Left ventricle myocardium inferior (tissue), 1 donor: ENCODE measurements at places on chromosomes 7 and 10. TPM values are rescaled to one million over a fixed set of nuclear protein-coding genes. Genes with fewer than 3 reads are reported as not detected.

The REEP3 gene
- 18.2 TPM for total RNA-seq

GRCh38 chr10:112580267-112580666, 133.3 kb downstream of the VTI1A start:
- no peak overlapping the region for H3K27ac ChIP-seq
- H3K4me3 ChIP-seq, result no peak overlapping the region
- H3K4me1 ChIP-seq, result no peaks in the 10 kb centered on the region

The RASA4B gene
- total RNA-seq, result 5.7 TPM

- no peaks in the 10 kb centered on the region for H3K27me3 ChIP-seq
- no peak overlapping the region for H3K4me3 ChIP-seq
- no peaks in the 10 kb centered on the region for H3K36me3 ChIP-seq
- H3K27ac ChIP-seq, result no peak overlapping the region
- H3K4me1 ChIP-seq, result peaks cover 28% of the 10 kb centered on the region
These were observed 14.9 kb upstream of the IFIT1B start for GRCh38 chr10:89362929-89363328.

GRCh38 chr7:135253851-135254771, 20.5 kb downstream of the STRA8 start:
- H3K4me3 ChIP-seq, result no peak overlapping the region
- no peaks in the 10 kb centered on the region for H3K27me3 ChIP-seq
- H3K27ac ChIP-seq, result peak overlapping the region; percentile 73
- H3K36me3 ChIP-seq, result no peaks in the 10 kb centered on the region
- peaks cover 24% of the 10 kb centered on the region for H3K4me1 ChIP-seq

GRCh38 chr7:134101716-134102115, 25.4 kb upstream of the LRGUK start:
- no peak overlapping the region for H3K27ac ChIP-seq
- no peaks in the 10 kb centered on the region for H3K27me3 ChIP-seq
- H3K4me3 ChIP-seq, result no peak overlapping the region
- H3K36me3 ChIP-seq, result no peaks in the 10 kb centered on the region
- no peak for DNase-seq

GRCh38 chr7:36038063-36038721, 114.9 kb upstream of the EEPD1 start:
- H3K4me1 ChIP-seq, result peaks cover 65% of the 10 kb centered on the region
- H3K4me3 ChIP-seq, result no peak overlapping the region
- no peaks in the 10 kb centered on the region for H3K27me3 ChIP-seq
- H3K36me3 ChIP-seq, result no peaks in the 10 kb centered on the region

The CYP3A4 gene
- not detected for total RNA-seq

DNA sequence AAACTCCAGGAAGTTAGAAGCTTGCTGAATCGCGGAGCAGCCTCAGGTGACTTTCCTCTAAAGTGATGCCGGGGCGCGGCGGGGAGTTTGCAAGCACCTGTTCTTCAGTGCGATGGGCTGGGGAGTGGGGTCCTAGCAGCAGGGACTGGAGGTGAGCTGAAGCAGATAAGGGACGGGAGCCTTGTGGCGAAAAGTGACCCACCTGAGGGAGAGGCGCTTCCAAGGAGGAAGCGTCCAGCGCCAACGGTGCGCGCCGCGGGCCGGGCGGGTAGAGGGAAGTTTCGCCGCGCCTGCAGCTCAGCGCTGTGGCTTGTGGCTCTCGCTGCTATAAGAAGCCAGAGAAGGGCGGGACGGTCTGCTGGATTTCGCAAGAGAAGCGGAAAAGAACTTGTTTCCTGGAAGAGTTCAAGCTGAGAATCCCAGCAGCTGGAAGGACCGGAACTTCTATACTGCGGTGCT, at the start of gene STEAP4:
Gene STEAP4, minus strand, starts transcription at position 305 of the 459 bp plus-strand sequence. CDS start 22,625 bp downstream, outside the sequence.
- peaks cover 60% of the 10 kb centered on the region for H3K4me1 ChIP-seq
- H3K27ac ChIP-seq, result peak within 1 kb of the TSS; percentile 83

DNA sequence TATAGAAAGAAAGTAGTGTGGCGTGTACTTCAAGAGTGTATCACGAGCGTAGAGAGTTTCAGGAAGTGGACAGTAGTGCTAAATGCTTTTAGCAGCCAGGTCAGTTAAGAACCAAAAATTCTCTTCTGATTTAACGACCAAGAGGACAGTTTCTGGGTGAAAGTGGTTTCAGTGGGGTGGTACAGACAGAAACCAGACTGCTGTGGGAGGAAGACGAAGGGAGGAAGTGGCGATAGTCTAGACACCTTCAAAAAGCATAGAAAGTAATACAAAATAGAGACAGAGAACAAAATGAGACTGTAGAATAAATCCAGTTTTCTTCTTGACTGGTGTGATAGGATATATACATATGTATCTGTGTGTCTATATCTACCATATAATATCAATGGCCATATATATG, 93.5 kb downstream of the MBL2 start:
- no peak overlapping the region for H3K4me3 ChIP-seq
- no peaks in the 10 kb centered on the region for H3K36me3 ChIP-seq
- H3K27me3 ChIP-seq, result no peaks in the 10 kb centered on the region
- no peaks in the 10 kb centered on the region for H3K4me1 ChIP-seq

- no peak for DNase-seq
- H3K36me3 ChIP-seq, result no peaks in the 10 kb centered on the region
- peak overlapping the region; percentile 80 for H3K27ac ChIP-seq
- peaks cover 94% of the 10 kb centered on the region for H3K4me1 ChIP-seq
These were observed 47.6 kb downstream of the UNC5B start for GRCh38 chr10:71259815-71260501.

The NODAL gene
- total RNA-seq, result 0.16 TPM

- H3K27me3 ChIP-seq, result no peaks in the 10 kb centered on the region
- no peak for DNase-seq
These were observed 37.7 kb upstream of the SLC26A4 start for GRCh38 chr7:107622894-107623293.

DNA sequence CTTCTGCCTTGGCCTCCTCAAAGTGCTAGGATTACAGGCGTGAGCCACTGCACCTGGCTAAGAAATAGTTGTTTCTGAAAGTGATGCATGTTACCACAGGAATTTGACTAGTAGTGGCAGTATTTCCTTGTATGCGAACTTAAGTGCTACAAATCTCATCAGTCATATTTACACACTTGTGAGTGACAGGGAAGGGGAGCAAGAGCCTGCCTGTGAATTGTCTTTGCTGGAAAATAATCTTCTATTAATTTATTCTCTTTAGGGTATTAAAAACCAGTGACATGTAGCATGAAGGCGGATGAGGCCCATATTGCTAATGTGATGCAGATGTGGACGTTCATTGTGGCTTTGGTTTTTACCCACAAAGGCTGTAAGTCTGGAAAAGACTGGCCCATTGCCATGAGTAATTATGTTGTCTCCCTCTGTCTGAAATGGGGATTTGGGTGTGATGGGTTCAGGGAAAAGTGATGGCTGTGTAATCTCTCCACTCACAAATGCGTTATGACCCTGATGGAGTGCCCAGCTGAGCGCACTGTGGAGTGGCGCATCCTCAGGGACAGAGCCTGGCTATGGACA, 97.6 kb downstream of the CCNY start:
- H3K4me3 ChIP-seq, result no peak overlapping the region
- H3K27me3 ChIP-seq, result no peaks in the 10 kb centered on the region
- no peaks in the 10 kb centered on the region for H3K36me3 ChIP-seq
- no peak for DNase-seq
- H3K4me1 ChIP-seq, result peaks cover 53% of the 10 kb centered on the region

GRCh38 chr10:17669185-17669872, 25.4 kb downstream of the STAM start:
- no peak for DNase-seq
- no peak overlapping the region for H3K27ac ChIP-seq
- H3K4me3 ChIP-seq, result no peak overlapping the region
- H3K4me1 ChIP-seq, result peaks cover 69% of the 10 kb centered on the region
- no peaks in the 10 kb centered on the region for H3K27me3 ChIP-seq
- no peaks in the 10 kb centered on the region for H3K36me3 ChIP-seq

The LBX1 gene
- not detected for total RNA-seq

GRCh38 chr10:75345738-75346137, 55.8 kb downstream of the ZNF503 start:
- no peaks in the 10 kb centered on the region for H3K4me1 ChIP-seq
- peaks cover 22% of the 10 kb centered on the region for H3K27me3 ChIP-seq
- H3K27ac ChIP-seq, result no peak overlapping the region
- H3K4me3 ChIP-seq, result no peak overlapping the region

DNA sequence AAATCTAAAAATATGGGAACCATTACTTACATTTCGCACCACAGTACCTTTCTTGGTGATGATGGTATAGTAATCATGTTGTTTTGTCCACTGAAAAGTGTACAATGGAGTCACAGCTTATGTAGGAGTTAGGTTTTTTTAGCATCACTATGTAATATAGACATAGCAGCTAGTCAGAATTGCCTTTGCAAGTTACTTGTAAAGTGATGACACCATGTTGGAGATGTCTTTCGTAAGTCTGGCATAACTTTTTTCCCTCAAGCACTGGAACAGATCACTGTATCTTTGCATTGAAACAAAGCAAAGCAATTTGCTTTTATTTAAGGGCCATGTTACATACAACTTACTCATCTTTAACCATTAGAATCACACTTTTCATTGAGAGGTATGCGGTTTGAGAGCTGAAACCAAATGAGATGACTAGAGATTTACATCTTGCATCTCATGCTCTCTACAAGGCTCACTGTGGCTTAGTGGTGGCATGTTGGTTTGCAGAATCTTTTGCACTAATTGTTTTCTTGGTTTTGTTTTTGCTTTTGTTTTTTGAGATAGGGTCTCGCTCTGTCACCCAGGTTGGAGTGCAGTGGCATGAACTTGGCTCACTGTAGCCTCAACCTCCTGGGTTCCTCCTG, 18.3 kb downstream of the UBN2 start:
- peaks cover 66% of the 10 kb centered on the region for H3K36me3 ChIP-seq
- DNase-seq, result no peak
- H3K27ac ChIP-seq, result no peak overlapping the region
- no peak overlapping the region for H3K4me3 ChIP-seq
- H3K27me3 ChIP-seq, result no peaks in the 10 kb centered on the region

DNA sequence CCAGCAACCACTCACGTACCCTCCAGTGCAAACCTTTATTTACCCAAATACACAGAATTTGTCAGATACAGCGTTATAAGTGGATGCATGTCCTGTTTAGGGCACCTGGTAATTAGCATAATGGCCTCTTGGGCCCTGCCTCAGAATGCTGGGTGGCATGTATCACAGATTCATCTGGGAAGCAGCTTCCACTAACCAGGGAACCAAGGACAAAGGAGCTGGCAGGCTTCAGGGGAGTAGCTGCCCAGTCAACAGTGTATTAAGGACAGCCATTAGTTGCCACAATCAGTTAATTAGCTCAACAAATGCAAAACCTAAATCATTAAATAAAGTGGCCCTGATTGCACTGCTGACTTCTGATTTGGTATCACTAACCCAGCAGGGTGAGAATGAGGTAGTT, 105.7 kb downstream of the RAPGEF5 start:
- no peaks in the 10 kb centered on the region for H3K27me3 ChIP-seq
- no peak for DNase-seq
- H3K27ac ChIP-seq, result no peak overlapping the region
- no peaks in the 10 kb centered on the region for H3K36me3 ChIP-seq
- no peak overlapping the region for H3K4me3 ChIP-seq
- H3K4me1 ChIP-seq, result peaks cover 30% of the 10 kb centered on the region

- H3K27ac ChIP-seq, result no peak overlapping the region
- H3K4me1 ChIP-seq, result no peaks in the 10 kb centered on the region
- no peak overlapping the region for H3K4me3 ChIP-seq
- no peak for DNase-seq
- peaks cover 2% of the 10 kb centered on the region for H3K27me3 ChIP-seq
These were observed 4.4 kb downstream of the ZP3 start for GRCh38 chr7:76428868-76429805.

The EXOC6 gene
- total RNA-seq, result 17.2 TPM

The TRPV5 gene
- total RNA-seq, result not detected

The SLC39A12 gene
- not detected for total RNA-seq

The PLCE1 gene
- 11.2 TPM for total RNA-seq

GRCh38 chr10:90418869-90419652, 438.8 kb downstream of the HTR7 start:
- no peaks in the 10 kb centered on the region for H3K4me1 ChIP-seq
- H3K4me3 ChIP-seq, result no peak overlapping the region

- no peaks in the 10 kb centered on the region for H3K4me1 ChIP-seq
- H3K4me3 ChIP-seq, result no peak overlapping the region
- H3K36me3 ChIP-seq, result no peaks in the 10 kb centered on the region
- no peak overlapping the region for H3K27ac ChIP-seq
- no peak for DNase-seq
- peaks cover 4% of the 10 kb centered on the region for H3K27me3 ChIP-seq
These were observed 59.7 kb upstream of the CDK14 start for GRCh38 chr7:90536449-90536848.

DNA sequence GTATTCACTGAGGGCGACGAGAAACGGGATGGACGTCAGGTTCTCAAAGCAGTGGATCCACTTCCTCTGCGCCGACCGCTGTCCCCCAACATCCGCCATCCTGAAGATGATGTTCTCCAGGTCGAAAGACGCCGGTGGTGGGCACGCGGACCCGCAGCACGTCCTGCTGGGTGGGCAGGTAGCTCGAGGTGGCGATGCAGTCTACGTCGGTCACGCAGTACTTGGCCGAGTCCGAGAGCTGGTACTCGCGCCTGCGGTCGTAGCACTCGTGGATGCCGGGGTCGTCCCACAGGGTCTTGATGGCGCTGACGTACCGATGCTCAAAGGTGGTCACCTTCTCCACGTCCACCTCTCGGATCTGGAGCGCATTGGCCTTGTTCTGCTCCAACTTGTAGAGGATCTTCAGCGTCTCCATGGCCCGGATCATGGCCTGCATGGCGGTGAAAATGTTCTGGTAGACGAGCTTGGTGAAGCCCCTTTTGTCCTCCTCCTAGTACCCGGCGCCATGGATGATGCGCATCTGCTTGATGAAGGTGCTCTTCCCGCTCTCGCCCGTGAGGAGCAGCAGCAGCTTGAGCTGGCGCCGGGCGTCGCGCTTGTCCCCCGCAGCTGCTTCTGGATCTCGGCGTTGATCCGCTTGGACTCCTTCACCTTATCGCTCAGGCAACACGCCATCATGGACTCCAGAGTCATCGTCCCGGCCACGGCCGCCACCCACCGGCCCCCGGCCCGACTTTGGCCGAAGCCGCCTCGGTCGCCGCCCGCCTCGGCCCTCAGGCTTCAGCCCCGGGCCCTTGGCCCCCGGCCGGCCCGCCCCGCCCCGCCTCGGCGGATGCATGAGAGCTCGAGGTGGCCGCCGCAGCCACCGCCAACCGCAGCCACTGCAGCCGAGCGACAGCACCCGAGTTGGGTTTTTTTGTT, 122.9 kb upstream of the KCTD7 start:
- no peaks in the 10 kb centered on the region for H3K36me3 ChIP-seq
- H3K27me3 ChIP-seq, result peaks cover 43% of the 10 kb centered on the region
- H3K4me3 ChIP-seq, result peak overlapping the region; percentile 59
- H3K27ac ChIP-seq, result no peak overlapping the region

DNA sequence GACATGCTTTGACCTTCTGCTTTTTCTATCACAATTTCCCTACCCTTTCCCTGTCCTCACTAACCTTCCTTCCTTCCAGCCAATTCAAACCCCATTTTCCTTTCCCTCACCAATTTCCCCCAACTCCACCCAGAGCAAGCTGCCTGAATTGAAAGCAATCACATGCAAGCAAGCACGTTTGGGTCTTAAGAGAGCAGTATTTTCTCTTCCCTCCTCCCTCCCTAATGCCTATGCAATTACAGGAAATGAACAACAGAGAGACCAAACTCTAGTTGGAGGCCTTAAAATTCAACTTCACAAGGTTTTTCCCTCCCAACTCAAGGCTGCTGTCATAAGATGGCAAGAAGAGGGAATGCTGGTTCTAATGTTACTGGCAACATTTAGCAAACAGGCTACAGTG, 117.2 kb downstream of the MYOF start:
- H3K36me3 ChIP-seq, result peaks cover 43% of the 10 kb centered on the region
- DNase-seq, result no peak
- H3K4me1 ChIP-seq, result peaks cover 12% of the 10 kb centered on the region
- H3K4me3 ChIP-seq, result no peak overlapping the region
- H3K27ac ChIP-seq, result peak overlapping the region; percentile 37

The TRIM50 gene
- 0.33 TPM for total RNA-seq

- no peaks in the 10 kb centered on the region for H3K27me3 ChIP-seq
- no peak overlapping the region for H3K27ac ChIP-seq
- H3K4me3 ChIP-seq, result no peak overlapping the region
- no peak for DNase-seq
- no peaks in the 10 kb centered on the region for H3K36me3 ChIP-seq
- no peaks in the 10 kb centered on the region for H3K4me1 ChIP-seq
These were observed 834.7 kb upstream of the KCND2 start for GRCh38 chr7:119438315-119438714.
